ENCODE measurements at places on chromosomes 16 and 17.

GRCh38 chr17:54864070-54864469 is 36.6 kb upstream of the TOM1L1 start:
- DNase-seq: peak; percentile 21

- DNase-seq: no peak
These were observed 27.6 kb downstream of the NXPH3 start for GRCh38 chr17:49603238-49603637.

- peak; percentile 64 for DNase-seq
These were observed 21.2 kb upstream of the TAOK1 start for GRCh38 chr17:29368926-29369325.

- DNase-seq: no peak
These were observed 713 bp downstream of the COX11 start for GRCh38 chr17:54967621-54968261.

DNA sequence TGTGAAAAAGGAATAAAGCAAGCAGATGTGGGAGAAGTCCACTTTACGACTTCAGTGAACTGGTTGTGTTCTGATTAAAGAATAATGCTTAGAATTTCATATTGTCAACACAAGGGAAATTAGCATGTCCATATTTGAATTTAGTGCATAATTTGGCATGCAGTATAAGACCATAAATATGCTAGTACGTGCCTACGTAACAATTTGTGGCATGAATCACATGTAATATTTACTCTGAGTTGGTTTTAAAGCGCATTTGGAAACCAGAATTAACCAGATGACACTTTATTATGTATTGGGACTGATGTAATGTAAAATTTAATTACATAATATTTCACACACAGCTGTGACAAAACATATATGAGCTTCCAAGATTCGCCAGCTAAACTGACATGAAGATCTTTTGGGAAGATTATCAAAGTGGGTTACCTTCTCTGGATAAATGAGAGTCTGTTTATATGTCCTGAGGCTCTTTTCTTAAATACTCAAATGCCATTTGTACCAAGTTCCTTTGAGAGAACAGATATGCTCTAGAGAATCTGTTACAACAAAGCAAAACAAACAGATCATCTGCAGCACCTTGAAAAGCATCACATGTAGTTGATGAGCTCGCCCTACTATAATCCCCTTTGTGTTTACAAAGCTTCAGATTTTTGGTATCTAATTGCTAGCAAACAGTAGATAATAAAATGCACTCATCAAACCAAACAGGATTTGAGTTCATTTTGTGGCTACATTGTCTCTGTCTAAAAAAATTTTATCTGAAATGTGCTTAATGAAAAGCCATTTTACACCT is 1468.6 kb downstream of the CDH11 start:
- DNase-seq: no peak

- DNase-seq: no peak
These were observed 22.7 kb downstream of the GINS3 start for GRCh38 chr16:58415003-58415402.

GRCh38 chr17:1001640-1002411 is 4.9 kb downstream of the TIMM22 start:
- DNase-seq: no peak

GRCh38 chr16:68779891-68780290 is 42.8 kb downstream of the CDH1 start:
- DNase-seq: no peak

- DNase-seq: no peak
These were observed 8.0 kb upstream of the SLC35B1 start for GRCh38 chr17:49715717-49716279.

GRCh38 chr16:20441191-20441590 is 10.1 kb upstream of the ACSM2A start:
- DNase-seq: no peak

DNA sequence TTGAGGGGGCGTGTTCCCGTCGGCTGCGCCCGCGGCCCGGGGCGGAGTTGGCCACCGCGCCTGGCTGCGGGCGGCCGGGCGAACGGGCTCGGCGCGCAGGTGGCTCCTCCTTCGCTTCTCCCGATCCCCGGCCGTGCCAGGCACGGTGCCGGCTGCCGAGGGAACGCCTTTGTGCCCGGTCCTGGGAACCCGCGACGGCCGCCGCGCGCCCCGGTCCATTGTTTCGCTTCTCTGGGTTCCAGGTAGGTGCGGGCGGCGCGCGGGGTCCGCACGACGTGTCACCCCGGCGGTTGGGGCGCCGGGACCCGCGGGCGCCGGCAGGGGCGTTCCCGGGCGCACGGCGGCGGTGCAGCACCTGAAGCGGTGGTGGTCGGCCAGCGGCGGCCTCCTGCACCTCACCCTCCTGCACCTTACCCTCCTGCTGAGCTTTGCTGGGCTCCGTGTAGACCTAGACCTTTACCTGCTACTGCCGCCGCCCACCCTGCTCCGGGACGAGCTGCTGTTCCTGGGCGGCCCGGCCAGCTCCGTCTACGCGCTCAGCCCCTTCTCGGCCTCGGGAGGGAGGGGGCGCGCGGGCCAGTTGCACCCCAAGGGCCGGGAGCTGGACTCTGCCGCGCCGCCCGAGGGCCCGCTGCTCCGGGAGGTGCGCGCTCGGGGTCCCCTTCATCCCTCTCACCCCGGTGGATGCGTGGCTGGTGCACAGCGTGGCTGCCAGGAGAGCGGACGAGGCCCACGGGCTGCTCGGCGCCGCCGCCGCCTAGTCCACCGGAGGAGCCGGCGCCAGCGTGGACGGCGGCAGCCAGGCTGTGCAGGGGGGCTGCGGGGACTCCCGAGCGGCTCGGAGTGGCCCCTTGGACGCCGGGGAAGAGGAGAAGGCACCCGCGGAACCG is 99.9 kb downstream of the EFCAB13 start:
- peak; percentile 32 for DNase-seq

DNA sequence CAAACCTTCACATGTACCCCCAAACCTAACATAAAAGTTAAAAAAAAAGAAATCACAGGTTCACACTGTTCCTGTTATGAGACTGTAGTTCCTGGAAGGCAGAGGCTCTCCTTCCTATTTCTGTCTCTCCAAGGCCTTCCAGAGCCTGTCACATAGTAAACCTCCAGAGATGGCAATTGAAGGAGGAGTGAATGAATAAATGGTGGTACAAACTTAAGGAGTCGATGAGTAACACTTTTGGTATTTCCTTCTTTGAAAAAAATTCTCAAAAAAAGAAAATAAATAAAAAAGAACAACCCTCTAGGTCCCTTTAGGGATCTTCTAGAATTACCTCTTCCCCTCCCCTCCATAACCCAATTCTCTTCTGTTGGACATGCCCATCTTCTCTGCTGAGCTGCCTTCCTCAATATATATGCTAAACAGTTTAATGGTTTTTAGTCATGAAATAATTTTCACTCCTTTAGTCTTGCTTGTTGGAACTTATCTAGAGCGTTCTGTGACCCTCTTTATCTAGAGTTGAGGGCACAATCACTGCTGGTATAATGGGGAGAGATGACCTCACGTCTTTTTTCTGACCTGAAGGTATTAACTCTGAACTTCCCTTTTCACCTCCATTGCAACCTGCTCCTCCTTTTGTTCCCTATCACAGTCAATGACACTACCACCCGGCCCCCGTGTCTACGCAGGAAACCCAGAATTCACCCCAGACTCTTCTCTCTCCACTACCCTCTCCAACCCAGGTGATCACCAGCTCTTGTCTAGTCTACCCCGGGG is 1.7 kb upstream of the TAF15 start:
- no peak for DNase-seq

- DNase-seq: no peak
These were observed 320.8 kb downstream of the XYLT1 start for GRCh38 chr16:17149904-17150483.

- DNase-seq: no peak
These were observed 13.2 kb downstream of the CD7 start for GRCh38 chr17:82303944-82304808.

GRCh38 chr16:55003916-55004315 is 73.3 kb downstream of the IRX5 start:
- no peak for DNase-seq

- DNase-seq: no peak
These were observed 22.3 kb upstream of the BRD7 start for GRCh38 chr16:50390914-50391716.

DNA sequence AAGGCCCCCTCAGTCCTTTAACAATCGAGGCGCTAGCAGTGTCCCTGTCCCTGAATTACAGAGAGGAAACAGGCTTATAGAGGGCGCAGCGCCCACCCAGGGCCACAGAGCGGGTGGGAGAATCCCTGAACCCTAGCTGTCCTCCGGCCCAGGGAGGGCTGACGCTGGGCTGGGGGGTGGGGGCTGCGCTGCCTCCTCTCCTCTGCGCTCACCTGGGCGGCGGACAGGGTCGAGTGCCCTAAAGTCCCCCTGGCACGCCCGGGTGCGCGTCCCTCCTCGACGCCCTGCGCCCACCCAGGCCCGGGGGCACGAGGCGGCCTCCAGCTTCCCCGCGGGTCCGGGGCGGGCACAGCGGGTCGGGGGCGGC is 200.4 kb upstream of the N4BP1 start:
- DNase-seq: no peak

DNA sequence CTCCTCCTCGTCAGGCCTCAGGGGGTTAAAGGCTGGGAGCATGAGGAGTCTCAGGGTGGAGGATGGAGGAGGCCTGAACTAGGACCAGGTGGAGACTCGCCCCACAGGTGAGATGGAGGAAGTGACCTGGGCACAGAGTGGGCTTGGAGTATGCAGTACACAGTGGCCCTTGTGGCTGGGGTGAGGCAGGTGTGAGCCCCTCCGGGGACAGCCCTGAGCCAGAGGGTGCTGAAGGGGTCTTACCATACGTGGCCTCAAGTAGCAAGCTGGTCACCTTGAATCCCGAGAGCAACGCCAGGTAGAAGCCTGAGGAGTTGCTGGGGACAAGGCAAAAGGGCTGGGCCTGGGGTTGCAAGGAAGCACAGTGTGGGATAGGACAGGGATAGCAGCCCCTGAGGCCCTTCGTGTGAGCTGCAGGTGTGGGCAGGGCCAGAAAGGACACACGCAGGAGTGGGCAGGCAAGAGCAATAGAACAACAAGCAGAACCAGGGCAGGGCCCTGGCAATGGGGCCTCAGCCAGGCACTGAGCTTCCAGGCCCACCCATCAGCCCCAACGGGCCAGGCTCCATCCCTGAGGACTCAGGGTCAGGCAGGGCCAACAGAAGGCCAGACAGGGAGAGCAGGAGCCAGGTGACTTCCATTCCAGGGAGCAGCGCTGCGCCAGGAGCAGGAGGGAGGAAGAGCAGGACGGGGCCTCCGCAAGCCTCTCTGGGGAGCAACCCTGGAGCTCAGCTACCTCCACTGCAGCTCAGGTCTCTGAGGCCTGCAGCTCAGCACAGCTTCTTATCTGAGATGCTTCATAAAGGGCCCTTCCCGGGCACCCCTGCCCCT is 64.2 kb upstream of the TNRC6C start:
- DNase-seq: no peak

GRCh38 chr17:44324092-44324570 is 492 bp downstream of the SLC25A39 start:
- DNase-seq: no peak

DNA sequence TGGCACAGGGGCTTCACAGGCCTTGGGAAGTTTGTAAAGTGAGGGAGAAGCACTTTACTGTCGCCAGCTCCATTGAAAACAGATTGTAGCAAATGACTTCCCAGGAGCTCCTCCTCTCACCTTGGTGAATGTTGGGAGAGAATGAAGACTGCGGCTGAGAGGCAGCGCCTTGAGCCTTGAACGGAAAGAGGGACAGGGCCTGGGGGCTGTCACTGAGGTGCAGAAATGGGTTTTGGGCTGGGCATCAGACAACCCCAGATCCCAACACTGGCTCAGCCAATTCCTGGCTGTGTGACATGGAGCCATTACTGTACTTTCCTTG is 603 bp upstream of the MRTFB start:
- DNase-seq: no peak

GRCh38 chr16:495127-495748 is 32.3 kb upstream of the CAPN15 start:
- DNase-seq: peak; percentile 74

DNA sequence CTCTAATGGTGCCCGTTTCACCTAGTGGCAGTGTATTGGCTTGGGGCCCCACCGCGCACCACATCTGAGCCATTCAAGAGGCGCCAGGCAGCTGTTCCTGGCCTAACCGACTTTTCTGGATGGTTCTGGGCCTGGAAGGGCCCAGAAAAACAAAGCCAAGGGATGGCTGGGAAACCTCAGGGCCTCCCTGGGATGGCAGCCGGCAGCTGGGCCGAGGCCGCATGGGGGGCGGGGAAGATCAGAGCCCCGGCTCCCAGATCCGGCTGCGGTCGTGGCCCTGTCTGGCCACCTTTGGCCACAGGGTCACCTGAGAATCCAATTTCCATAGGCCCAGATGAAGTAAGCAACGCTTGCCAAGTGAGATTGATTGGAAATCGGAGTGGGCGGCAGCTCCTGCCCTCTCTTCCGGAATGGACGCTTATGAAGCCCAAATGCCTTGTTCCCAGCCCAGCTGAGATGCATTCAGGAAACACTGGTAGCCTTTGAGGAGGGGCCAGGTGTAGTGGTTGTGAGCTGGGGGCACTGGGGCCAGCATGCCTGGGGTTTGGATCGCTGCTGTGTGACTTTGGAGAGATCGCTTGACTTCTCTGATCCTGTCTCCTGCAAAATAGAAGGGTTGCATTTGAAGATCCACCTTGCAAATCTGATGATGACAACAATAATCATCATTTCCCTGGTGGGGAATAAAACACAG is 163.8 kb upstream of the GSE1 start:
- DNase-seq: no peak

DNA sequence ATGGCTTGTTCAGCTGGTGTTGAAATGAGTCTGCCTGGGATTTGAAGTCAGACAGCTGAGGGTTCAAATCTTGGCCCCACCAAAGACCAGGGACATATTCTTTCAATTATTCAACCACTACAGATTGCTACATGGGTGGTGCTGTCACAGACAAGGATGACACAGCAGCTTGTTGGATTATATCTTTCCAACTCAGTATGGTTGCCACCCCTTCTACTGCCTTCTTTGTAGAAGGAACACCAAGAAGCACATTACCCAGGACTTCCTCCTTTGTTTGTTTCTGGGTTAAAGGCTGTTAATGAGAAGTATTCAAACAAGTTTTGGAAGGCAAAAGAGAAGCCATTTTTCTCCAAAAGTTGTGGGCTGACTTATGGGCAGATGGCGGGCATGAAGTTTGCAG is 78.6 kb downstream of the COPRS start:
- no peak for DNase-seq

GRCh38 chr17:21517538-21518293 is 141.6 kb downstream of the KCNJ12 start:
- DNase-seq: peak; percentile 89

DNA sequence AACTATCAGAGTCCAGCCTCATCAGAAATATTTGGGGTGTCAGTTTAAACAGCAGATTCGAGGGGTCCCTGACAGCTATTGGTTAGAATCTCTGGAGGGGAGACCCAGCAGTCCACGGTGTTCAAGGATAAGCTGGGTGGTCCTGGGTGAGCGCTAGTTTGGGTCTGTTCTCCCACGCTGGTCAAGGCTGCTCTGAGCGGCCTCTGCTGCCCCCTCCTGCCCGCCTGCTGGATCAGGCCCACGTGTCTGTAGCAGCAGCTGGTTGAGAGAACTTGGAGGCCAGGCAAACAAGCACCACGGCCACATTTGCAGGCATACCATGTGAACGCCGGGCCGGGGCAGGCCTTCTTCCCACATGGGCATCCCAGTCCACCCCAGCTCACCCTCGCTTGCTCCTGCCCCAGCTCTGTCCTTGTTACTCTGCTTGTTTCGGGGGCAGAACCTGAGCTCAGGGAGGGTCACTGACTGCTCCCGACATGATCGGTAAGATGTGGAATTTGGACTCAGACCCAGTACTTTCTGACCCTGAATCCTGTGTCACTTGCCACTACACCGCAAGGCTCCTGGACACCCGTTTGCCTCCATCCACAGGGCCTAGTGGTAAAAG is 7.4 kb downstream of the FOXF1 start:
- peak; percentile 83 for DNase-seq
